ENCODE measurements at places on chromosomes 4 and X.
A peak's percentile ranks its signal among the peaks of the same experiment; 100 is the strongest.

- DNase-seq, result no peak
Observed at GRCh38 chr4:176575141-176575730, 217.5 kb downstream of the VEGFC start.

- DNase-seq, result no peak
Observed at GRCh38 chr4:37873386-37873785, 17.5 kb upstream of the TBC1D1 start.

DNA sequence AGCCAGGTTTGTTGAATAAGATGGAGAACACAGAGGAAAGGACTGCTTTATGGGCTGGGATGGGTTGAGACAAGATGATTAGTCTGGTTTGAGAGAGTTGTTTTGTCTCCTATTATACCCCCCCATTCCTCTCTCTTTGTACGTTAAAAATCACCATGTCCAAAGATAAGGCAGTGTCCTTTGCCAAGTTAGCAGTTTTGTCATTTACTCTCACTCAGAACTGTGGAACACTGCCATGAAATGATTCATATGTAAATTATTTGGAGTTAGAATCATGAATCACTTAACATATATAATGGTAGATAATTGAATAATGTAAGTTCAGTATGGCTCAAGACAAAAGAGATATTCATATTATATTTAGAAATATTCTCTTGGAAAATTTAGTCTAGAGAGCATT is 151.3 kb downstream of the DCLK2 start:
- DNase-seq, result no peak

GRCh38 chr4:146478009-146478408 is 43.7 kb downstream of the SLC10A7 start:
- no peak for DNase-seq

- DNase-seq, result no peak
Observed at GRCh38 chr4:104093247-104093646, 373.5 kb upstream of the TACR3 start.

- no peak for DNase-seq
Observed at GRCh38 chr4:114396808-114397207, 201.8 kb upstream of the UGT8 start.

- peak; percentile 37 for DNase-seq
Observed at GRCh38 chr4:145719752-145720624, 40.0 kb downstream of the C4orf51 start.

- DNase-seq, result no peak
Observed at GRCh38 chrX:70675284-70675683, 230.6 kb downstream of the DLG3 start.

GRCh38 chr4:113899271-113900070 is 80.0 kb downstream of the ARSJ start:
- DNase-seq, result no peak

DNA sequence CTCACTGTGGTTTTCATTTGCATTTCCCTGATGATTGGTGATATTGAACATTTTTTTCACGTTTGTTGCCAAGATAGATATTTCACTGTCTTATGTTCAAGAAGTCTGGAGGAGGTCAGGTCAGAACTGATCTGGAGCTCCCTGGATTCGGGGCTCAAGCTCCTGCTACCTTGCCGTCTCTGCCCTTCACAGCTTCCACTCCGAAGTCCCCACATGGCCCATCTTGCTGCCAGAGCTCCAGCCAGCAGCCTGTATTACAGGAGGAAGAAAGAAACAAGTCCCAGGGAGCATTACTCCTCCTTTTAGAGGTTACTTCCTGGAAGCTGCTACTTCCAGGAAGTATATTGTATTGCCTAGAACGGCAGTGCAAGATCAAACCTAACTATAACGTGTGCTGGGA is 17.9 kb upstream of the CDKN2AIP start:
- DNase-seq, result no peak

DNA sequence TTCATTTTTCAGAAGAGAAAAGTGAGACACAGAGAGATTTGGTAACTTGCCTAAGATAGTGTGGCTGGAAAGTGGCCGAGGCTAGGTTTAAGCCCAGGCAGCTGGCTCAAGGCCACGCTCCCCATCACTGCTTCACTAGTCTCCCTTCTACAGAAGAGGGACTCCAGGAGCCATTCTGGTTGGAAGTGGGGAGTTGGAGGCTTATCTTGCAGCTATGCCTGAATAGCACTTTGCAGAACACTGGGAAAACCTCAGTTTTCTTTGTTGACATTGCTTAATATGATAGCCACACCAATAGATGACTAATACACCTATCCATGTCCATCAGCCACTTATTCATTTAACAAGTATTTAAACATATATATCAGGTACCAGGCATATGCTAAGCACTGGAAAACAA is 18.5 kb downstream of the LRRC66 start:
- DNase-seq, result no peak

DNA sequence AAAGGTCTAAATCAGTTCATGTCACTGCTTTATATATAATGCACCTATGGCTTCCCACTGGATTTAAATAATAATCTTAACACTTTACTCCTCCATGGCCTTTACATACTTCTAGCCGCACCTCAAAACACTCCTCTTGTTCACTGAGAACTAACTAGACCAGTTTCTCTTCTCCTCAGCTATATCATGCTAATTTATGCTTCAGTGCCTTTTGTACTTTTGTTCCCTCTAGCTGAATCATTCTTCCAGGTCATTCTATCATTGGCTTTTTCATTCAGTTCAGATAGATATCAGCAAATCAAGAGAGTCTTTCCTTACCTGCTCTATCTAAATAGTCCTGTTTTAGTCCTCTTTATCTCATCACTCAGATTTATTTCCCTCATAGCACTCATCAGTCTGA is 64.2 kb downstream of the TET2 start:
- no peak for DNase-seq

- DNase-seq, result no peak
Observed at GRCh38 chr4:177008836-177009501, 216.2 kb upstream of the VEGFC start.

GRCh38 chr4:3868211-3869173 is 102.3 kb downstream of the ADRA2C start:
- DNase-seq, result no peak

DNA sequence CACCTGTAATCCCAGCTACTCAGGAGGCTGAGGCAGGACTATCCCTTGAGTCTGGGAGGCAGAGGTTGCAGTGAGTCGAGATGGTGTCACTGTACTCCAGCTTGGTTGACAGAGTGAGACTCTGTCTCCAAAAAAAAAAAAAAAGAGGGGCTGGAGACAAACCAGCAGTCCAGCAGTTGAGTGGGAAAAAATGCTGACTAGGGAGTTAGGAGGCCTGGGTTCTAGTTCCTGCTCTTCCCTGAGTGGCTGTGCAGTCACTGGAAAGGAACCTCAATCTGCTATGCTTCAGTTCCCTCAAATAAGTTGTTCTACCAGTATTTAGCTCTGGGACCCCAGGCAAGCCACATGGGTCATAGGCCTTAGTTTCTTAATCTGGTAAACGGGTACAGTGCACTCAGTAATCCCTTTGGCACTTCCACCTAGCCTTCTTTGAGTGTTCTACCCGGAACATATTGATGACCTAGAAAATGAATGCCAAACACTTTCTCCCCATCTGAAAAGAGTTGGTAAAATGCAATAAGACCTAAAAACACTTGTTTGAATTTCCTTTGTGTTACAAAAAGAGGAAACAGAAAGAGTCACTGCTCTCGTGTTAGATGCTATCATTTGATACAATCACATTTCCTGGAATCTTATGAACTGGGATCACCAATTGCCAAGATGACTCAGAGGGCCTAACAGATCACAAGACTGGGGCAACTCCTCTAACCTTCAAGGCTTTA is 99.3 kb upstream of the EGFL6 start:
- DNase-seq, result no peak

- no peak for DNase-seq
Observed at GRCh38 chr4:24601121-24601520, 16.8 kb upstream of the DHX15 start.

DNA sequence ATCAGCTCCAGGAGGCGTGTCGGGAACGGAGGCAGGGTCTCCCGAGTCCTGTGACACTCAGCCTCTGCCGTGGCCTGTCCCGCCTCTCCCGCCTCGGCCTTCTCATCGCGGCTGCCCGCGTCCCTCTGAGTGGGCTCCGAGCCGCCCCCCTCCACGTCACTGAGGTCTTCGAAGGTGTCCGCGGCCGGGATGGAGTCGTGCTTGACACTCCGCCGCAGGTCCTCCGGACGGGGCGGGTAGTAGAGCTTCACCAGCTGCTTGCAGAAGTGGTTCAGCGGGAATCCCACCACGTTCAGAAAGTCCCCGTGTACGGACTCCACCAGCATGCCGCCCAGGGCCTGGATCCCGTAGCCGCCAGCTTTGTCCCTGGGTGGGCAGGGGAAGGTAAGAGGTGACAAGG is 25.0 kb downstream of the ASMTL start:
- DNase-seq, result no peak

DNA sequence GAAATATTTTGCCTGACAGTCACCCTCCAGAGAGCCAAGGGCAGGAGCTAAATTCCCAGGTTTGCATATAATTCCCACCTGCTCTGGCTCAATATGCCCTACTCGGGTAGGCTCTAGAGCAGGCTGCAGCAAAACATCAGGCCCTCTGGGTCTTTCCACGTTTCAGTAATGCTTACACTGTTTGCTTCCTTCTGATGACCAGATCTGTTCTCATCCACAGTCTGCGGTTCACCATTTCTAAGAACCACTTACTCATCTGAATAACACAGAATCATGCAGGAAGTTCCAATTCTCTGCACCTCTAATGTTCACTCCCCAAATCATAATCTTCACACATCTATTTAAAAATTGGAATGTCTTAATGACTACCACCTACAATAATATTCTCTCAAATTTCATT is 141.4 kb downstream of the PPP3CA start:
- peak; percentile 41 for DNase-seq

- DNase-seq, result peak; percentile 34
Observed at GRCh38 chrX:135737366-135738071, 24.1 kb downstream of the CT45A1 start.

- DNase-seq, result no peak
Observed at GRCh38 chr4:183493246-183493645, 11.6 kb upstream of the ING2 start.

- no peak for DNase-seq
Observed at GRCh38 chr4:105543346-105543745, 9.1 kb upstream of the ARHGEF38 start.

GRCh38 chr4:87133183-87133582 is 87.2 kb downstream of the KLHL8 start:
- no peak for DNase-seq

DNA sequence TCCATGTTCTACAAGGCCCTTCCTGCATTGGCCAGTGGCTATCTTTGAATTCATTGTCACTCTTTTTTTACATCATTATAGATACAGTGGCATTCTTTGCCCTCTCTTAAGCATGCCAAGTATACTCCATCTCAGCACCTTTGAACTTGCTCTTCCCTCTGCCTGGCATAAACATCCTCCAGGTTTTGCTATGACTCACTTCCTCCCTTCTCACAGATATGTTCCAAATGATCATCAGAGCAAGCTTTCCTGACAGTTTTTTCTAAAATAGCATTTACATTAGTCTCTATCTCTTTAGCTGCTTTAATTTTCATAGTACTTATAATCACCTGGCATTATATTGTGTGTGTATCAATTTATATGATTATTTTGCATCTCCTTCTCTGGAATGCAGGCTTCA is 553.3 kb upstream of the MAGEB2 start:
- no peak for DNase-seq

DNA sequence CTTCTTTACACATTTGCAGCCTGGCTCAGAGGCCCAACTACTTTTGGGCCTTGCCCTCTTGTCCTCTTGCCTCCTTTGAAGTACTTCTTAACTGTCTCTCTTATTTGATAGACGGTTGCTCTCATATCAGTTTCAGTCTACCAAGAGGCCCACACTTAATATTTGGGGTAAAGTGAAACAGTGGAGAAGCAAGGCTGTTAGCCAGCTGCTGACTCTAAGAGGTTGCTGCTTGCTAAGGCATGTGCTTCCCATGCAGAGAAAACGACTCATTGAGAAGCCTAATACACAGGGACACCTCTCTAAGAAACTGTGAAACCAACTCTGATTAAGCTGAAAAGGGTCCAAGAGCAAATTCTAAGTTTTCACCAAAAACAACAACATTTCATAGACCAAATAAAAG is 94.6 kb downstream of the PPP3CA start:
- DNase-seq, result no peak

DNA sequence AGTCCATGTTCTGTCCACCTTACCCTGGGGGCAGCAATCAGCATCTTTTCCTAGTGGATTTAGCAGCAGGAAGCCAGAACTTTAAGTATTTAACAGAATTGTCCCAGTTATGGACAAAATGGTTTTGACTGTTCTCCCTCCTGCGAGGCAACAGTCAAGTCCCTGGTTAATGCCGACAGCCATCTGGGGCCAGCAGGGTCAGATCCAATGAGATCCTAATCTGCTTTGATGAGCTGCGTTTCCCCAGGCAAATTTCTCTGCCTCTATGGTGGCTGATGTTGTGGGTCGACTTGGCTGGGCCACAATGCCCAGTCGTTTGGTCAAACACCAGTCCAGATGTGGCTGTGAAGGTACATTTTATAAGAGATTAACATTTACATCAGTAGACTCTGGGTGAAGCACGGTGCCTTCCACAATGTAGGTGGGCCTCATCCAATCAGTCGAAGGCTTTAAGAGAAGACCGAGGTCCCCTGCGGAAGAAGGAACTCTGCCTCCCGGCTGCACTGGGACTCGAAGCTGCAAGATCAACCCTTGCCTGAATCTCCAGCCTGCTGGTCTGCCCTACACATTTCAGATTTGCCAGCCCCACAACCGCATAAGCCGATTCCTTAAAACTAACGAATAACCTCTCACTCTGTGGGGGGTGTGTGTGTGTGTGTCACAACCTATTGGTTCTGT is 89.0 kb upstream of the C4orf50 start:
- no peak for DNase-seq

DNA sequence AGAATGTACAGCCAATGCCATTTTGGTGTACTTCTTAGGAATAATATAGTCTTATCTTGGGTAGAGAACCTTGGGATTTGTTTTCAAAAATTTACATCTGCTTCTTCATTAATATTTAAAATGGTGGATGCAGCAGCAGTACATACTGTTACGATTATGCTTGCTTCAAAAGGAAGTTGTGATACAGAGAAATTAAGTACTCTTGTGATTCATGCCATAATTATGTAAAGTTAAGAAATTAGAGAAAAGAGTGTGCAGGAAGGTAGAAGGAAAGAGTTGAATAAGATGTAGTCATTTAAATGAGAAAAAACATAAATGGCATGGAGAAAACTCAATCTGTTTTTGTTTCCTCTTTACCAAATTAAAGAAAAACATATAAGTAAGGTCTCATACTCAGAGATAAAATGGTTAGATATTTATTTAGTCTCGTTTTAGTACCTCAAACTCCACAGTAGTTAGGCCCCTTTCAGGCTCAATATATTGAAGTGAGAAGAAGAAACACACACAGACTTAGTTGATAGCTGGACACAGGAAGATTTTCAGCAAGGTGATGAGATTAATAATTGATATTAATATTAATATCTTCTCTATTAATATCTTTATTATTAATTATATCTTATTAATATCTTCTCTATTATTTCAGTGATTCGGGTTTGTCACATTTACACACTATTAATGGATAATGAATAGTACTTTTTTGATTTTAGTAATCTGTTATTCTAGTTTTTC is 70.1 kb upstream of the HPGD start:
- DNase-seq, result no peak

GRCh38 chrX:155188786-155189185 is 27.5 kb upstream of the VBP1 start:
- DNase-seq, result no peak

GRCh38 chr4:26050212-26050643 is 136.2 kb downstream of the SMIM20 start:
- DNase-seq, result no peak

All from G401 (cell line).